Neural progenitor cell (in vitro differentiated cells): ENCODE measurements at places on chromosomes 4 and X. TPM values are rescaled to one million over a fixed set of nuclear protein-coding genes. Genes with fewer than 3 reads are reported as not detected.

DNA sequence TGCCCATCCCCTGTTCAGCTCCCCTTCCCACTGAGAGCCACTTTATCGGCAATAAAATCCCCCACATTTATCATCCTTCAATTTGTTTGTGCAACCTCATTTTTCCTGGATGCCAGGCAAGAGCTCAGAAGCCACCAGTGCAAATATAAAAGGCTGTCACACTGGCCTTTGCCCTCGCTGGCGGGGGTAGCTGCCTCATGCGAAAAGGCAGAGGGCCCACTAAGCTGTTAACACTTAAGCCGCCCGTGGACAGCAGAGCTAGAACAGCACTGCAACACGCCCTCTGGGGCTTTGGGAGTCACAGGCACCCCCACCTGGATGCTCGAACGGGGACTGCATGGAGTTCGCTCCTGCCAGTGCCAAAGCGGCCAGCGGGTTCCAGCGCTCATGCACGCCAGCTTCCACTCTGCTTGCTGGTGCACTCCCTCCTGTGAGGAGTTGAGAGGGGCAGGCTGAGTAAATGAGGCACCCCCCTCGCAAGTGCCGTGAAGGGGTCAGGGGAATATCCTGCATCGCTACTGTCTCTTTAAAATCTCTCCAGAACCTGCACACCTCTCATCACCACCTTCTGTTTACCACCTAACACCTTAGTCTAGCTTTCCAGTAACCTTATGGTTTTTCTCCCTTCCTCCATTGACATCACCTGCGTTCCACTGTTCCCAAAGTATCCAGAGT lies 99.5 kb downstream of the SORBS2 start:
- peak; percentile 43 for DNase-seq

DNA sequence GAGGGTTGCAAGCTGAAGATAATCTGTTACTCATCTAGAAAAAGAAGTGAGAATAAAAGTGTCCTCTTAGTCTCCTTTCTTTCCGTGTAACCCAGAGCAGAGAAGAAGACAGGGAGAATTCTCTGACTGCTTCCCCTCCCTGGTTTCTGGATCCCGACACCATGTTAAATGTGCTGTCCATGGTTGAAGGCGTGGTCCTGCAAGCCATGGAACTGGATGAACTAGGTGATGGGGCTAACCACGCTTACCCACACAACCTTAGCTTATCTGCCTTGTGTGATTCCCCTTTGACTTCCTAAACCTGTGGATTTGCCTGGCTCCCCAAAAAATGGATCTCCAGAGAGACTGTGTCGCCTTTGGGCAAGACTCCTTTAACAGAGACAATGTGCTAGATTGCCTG lies 907.6 kb downstream of the FSTL5 start:
- DNase-seq = peak; percentile 15

GRCh38 chrX:24025741-24026403 lies 1.1 kb downstream of the KLHL15 start:
- no peak for DNase-seq

GRCh38 chr4:169253904-169254303 lies 16.9 kb downstream of the SH3RF1 start:
- no peak for DNase-seq

DNA sequence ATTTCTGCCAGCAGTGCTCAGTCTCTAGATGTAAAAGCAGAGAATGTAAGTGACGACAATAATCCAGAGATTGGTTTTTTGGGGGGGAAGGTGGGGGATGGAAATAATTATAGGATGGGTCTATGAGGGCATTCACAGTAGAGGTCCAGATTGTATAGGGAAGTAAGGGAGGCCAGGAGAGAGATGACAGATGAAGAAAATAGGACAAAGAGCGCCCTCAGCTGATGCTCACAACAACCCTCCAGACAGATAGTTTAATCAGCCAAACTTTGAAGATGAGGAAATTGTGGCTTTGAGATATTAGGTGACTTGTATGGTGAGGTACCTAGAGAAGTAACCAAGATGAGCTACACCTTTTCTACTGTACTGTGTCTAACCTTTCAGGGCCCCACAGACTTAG lies 137.9 kb downstream of the MAGEB17 start:
- DNase-seq = no peak

DNA sequence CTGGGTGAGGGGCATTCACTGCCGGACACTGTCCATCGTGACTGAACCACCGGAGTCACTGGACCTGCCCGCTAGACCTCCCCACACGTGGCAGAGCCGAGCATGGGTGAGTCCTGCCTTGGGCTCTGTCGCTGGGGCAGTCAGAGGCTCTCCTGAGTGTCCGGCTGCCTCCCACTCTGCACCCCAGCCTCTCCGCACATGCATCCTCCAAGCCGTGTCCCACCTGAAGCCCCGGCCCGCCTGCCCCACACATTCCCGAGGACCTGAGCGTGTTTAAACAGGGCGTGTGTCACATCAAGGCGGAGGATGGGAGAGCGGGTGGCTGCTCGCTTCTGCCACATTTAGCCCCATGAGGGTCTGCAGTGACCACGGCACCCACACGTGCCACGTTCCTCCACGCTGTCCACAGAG lies 4.7 kb downstream of the CPLX1 start:
- DNase-seq = no peak

GRCh38 chr4:69490271-69490670 lies 5.4 kb downstream of the UGT2B4 start:
- no peak for DNase-seq

GRCh38 chr4:17324386-17324830 lies 187.5 kb downstream of the QDPR start:
- DNase-seq = peak; percentile 67

DNA sequence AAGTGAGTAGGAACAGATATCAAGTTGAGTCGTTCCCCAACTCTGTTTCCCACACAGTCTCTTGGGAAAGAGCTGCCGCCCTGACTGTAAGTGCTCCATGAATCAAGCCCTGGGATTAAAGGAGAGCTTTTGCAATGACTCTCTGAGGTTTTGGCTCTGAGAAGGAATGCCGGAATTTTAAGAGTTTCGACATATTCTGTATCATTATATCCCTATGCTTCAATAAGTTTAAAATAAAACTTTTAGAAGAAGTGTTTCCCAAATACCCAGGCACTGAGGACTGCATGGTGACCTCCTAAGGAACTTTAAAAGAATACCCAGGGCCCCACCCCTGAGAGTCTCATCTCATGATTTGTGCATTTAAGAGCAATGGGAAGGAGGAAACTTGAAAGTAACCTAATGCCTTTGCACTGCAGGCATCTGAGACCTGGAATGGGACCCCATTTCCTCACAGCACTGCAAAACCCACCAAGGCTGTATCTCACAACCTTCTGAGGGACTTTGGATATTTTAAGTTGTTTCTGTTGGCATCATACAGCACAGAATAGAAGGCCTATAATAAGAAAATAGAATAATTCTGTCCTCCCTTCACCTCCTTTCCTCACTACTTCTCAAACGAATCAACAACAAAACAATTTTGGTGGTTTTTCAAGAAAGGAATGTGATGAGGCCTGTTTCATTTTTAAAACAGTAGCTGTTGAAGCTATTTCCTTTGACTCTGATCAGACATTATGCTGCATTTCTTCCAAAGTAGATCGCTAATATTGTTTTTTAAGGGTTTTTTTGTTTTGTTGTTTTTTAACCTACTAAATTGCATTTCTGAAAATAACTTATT lies 121.2 kb downstream of the GASK1B start:
- DNase-seq = no peak

DNA sequence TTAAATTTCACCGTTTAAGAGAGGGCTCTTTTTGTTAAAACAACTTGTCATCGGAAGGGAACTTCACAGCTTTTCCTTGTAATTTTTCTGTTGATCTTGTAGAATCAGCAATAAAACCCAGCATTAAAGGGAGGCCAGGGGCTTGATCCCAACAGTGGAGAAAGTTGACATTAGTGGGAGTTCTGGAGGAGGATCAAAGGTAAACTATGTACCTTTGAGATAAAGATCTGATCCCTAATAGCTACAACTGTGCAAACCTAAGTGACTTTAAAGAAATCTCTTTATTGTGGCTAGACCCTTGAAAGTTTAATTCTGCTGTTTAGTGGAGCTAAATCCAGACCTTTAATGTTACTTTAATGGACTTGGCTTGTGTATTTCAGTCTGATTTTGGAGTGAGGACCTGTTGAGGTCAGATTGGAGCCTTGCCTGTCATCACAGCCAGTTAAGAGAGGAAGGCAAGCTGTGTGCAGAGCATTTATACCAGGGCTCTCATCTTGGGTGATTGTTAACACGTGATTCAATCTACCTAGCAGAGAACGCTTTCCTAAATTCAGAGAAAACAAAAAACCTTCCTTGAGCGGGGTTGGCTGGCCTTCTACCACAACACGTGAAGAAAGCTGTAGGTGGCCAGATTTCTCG lies 1.7 kb downstream of the DOCK11 start:
- DNase-seq = no peak

- DNase-seq = peak; percentile 81
Observed at GRCh38 chr4:1628892-1629698, 55.0 kb downstream of the FAM53A start.

DNA sequence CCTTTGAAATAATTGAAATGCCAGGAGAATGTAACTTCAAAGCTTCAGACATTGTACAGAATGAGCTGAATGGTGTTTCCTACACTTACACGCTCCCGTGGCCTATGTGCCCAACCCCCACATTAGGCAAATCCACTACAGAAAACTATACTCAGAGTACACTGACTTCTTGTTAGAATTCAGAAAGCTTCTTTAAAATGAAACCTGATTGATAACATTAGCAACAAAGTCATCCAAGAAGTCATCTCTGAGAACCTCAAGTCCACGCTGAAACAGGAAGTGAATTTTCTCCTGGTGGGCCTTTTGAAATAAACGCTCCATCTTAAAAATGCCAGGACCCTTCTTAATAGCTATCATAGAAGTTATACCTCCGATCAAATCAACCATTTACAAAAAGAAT lies 136.3 kb downstream of the TSPAN5 start:
- no peak for DNase-seq

- peak; percentile 3 for DNase-seq
Observed at GRCh38 chr4:19278665-19279064, 973.0 kb upstream of the SLIT2 start.

The PASD1 gene
- not detected in 2 replicates for total RNA-seq

The AGTR2 gene
- total RNA-seq = not detected in 2 replicates

The VEGFD gene
- total RNA-seq = 0.46 TPM in 1 of 2 replicates, not detected in the other

The ZXDA gene
- not detected in 2 replicates for total RNA-seq

The MAGEA2 gene
- not detected in 2 replicates for total RNA-seq

The RAB33A gene
- total RNA-seq = 4.4 and 5.1 TPM in 2 replicates

The CT45A5 gene
- total RNA-seq = not detected in 2 replicates
